Osteocyte (in vitro differentiated cells): ENCODE measurements at places on chromosomes 2 and 18. TPM values are rescaled to one million over a fixed set of nuclear protein-coding genes. Genes with fewer than 3 reads are reported as not detected.

DNA sequence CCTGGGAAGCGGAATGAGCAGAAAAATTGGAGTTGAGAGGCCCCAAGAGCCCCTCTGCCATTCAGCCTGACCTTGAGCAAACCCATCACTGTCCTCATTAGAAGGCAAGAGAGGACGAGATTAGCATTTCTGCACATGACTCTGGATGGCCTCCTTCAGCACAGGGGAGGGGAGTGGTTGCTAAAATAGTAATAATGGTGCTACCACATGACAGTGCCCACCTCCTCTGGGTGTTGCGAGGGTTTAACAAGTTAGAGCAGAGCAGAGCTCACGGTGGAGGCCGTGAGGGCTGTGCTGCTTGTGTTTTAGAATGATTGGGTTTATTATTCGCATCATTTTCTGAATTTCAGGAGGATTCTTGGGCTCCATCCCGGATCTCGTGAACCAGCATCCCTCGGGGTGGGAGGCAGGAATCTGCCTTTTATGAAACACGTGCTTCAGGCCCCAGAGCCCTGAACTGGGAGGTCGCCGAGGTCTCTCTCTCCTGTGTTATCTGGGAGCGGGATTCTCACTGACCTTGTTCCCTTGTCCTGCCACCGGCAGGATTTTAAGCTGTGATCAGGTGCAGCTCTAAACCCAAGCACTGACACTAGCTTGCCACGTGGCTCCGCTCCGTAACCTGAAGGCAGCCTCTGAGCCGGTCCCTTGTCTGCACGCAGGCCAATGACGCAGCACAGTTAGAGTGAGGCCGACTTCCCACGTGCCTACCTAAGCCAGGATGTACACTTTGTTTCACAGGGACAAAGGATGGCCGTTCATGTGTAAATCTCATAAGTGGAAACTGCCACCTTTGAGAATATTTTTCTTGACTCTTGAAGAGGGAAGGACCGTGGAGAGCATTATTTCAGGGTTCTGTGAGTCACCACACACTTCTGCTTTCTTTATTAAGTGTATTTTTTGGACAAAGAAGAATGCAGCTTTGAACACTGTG, 142.3 kb downstream of the ACOXL start:
- no peak for DNase-seq

DNA sequence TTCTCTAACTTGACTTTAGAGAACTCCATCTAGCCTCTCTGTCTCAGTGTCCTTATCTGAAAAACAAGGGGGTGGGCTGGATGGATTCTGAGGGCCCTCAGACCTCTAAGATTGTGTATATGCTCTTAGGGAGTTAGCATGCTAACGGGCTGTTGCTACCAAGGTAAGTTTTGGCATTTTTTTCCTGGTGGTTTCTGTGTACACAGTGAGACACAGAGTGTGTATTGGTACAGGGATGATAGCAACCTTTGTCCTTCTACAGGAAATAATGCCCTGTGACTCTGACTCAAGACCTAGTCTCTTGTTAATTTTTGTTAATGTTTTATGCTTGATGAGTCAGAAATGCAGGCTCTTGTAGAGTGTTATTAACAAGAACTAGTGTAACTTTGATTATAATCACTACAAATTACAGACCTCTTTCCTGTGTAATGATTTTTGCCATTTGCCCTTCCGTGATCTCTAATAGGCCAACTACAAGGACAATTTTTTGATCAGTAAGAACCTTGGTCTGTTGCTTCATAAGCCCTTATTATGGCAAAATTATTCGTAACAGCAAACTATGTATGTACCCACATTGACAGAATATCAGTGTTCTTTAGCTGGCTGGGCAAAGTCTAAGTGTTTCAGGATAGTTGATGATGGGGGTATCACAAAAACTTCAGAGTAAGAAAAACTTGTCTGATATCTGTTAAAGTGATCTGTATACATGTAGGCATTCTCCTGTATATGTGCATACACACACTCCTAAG, 89.7 kb downstream of the SPTBN1 start:
- no peak for DNase-seq

DNA sequence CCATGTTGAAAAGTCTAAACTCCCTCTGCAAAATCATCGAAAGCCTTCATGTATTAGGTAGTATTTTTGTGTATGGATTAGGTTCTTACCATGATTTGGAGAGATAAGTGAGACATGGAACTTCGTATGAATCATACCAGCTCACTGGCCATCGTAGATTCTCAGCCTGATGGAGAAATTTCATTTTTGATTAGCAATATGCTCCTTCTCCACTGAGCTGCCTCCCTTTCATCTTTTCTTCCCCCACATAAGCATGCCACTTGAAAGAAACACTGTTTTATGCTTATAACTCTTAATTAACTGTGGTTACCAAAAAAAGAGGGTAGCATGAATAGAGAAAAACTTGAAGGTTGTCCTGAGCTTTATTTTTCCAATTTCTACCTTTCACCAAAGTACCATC, 111.9 kb downstream of the NCK2 start:
- DNase-seq = no peak

- no peak for DNase-seq
These were observed 32.2 kb upstream of the TRIB2 start for GRCh38 chr2:12684471-12684936.

DNA sequence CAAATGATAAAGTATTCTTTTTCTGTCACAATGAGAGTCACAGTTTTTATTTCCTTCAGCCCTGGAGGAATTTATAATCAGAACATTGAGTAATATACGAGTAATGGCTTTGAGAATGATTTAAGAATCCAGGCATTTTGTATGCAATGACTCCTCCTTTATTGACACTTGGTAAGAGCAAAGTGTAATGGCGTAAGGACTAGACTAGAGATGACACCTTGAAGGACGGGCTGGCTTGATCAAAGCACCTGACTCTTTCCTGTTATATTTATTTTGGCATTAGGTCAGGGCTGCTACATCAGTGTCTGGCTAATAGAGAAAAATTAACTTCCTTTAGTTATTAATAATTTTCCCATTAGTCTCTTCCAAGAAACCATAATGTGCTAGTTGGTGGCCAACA, 482.4 kb upstream of the GCFC2 start:
- no peak for DNase-seq

DNA sequence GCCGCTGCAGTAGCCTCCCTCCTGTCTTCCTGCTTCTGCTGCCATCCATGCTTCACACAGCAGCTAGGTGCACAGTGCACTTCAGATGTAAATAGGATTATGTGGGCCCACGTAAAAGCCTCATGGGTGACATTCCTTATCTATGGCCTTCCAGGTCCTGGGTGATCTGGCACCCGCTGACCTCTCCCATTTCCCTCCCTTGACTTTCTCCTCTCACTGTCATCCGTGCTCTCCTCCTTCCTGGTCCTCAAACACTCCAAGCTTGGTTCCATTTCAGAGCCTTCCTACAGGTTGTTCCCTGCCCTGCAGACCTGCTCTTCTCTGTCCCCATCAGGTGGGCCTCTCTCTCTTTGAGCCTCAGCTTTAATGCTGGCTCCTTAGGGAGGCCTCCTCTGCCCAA, 4.0 kb upstream of the SMYD5 start:
- DNase-seq = no peak

DNA sequence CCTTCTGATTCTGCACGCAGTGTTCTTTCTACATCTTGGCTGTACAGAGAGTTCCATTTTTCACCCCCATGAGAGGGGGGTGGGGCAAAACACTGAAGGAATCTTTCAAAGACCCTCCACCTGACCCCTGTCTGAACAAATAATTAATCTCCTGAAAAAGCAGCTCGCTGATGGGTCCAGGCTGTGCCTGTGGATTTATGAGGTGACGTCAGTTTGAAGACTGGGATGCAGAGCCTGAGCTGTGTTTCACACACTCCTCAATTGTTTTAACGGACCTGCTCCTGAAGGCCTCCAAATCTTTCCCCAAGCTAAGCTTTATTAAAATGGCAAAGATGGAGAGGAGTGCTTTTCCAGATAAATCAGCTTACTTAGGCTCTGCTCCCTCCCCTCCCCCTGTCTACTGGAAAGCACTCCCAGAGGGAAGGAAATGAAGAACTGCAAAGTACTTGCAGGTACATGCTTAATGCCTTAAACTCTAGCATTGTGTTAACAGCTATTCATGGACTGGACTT, 390.2 kb upstream of the TNP1 start:
- no peak for DNase-seq

GRCh38 chr2:146228466-146229058, 1616.3 kb upstream of the ACVR2A start:
- no peak for DNase-seq

DNA sequence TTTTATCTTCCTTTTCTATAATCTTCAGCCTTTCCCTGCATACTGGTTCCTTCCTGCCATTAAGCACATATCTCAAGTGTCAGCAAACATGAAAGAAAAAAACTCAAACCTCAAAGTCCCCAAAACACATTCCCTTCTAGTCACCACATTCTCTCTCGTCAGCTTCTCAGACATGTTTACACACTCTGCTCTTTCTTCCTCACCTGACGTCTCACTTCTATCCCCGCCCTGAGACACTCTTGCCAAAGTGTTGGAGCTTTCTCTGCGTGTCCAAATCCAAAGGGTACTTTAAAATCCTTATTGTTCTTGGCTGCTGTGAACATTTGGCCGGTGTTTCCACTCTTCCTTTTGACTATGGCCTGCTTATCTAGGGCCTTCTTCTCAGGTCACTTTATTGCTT, 47.9 kb downstream of the SOX11 start:
- no peak for DNase-seq

GRCh38 chr18:4078246-4078645, 376.9 kb downstream of the DLGAP1 start:
- DNase-seq = no peak

GRCh38 chr2:177332026-177332991, 60.3 kb upstream of the AGPS start:
- DNase-seq = no peak

DNA sequence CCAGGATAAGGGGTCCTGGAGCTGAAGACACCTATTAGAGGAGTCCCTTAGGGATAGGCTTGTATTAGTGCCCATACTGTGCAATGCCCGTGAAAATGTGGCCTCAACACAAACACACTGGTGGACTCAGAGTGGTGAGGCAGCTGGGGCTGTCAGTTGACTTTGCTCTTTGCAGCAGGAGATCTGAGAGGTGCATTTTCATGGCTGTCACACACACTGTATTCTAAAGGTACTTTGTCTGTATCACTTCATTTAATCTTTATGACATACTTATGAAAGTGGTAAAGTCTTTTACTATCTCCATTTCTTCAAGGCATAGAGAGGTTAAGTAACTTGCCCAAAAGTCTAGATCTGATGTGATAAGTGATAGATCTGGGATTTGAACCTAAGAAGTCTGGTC, 55.1 kb upstream of the GCFC2 start:
- DNase-seq = no peak

DNA sequence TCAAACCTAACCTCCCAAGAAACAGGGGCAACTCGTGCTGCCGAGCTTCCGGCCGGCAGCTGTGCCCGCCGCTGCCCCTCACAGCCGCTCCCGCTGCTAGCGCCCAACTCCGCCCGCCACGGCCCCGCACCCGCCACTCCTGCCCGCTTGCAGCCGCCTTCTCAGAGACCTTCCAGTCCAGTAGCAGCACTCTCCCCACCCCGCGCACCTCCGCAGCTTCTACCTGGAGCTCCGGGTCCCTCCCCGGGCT, 722 bp upstream of the C2orf15 start:
- DNase-seq = no peak

- peak; percentile 87 for DNase-seq
These were observed 60.3 kb downstream of the MEX3C start for GRCh38 chr18:51137026-51137729.

DNA sequence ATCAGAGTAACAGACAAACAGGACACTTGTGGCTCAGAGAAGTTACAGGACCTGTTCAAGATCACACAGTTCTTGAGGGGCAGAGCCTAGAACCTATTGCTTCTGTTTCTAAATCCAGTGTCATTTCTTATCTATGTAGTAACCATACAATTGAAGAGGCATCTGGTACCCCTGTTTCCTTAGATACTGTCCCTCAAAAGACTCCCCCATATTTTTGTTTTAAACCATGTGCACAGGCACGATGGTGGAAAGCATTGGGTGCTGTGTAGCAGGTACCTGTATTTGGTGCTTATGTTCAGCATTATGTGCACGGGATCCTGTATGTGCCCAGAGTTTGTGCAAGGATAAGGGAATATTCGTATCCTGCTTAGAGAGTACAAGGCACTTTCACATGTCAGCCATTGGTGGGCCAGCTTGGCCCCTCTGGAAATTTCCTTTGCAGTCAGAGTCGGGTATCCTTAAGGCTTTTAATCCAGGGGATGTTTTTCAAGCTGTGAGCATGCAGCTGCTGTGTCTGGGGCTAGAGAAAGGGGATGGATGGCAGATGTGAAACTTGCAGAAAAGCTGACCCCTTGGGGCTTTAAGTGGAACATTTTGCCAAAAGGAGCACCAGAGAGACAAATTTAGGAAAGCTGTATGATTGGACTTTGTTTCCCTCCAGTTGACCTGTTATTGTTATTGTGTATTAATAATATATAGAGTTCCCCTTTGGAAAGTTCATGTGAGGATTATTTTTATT, 2.1 kb downstream of the LBH start:
- DNase-seq = no peak

DNA sequence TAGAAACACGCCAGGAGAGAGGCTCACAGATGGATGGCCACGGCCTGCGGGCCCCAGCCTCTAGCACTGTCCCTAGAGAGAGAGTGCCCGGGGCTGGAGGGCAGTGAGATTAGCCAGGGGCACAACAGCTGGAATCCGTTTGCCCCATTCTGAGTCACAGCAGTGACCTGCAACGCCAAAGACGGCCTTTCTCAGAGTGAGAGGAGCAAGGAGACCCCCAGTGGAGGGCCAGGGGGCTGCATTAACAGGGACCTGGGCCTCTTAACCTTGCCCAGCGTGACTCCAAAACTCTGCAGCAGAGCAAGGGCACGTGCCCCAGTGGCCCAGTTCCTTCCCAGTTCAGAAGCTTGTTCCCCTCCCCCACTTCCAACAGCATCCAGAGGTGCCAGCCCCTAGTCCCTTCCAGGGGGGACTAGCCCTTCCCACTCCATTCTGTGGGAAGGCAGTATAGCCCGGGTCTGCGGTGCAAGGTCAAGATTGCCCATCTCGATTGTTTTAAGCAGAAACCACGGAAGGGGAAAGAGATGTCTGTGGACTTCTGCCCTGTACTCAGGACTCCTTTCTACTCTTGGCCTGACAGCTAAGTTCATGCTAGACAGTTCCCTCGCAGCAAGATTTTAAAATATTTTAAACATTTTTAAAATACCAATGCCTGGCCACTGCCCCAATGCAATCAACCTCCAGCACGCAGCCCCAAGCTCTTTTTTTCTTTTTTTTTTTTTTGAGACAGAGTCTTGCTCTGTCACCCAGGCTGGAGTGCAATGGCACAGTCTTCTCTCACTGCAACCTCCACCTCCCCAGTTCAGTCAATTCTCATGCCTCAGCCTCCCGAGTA, 50.9 kb upstream of the BIN1 start:
- DNase-seq = peak; percentile 84

CDH2 gene
- total RNA-seq = 83.8 and 87.2 TPM in 2 replicates

FAM110C gene
- total RNA-seq = not detected in 2 replicates

ELOA2 gene
- total RNA-seq = not detected in 2 replicates

GREB1 gene
- total RNA-seq = 0.54 and 0.55 TPM in 2 replicates

NEURL3 gene
- not detected in 2 replicates for total RNA-seq

PIKFYVE gene
- total RNA-seq = 37.1 and 38.8 TPM in 2 replicates

BUB1 gene
- total RNA-seq = 6.4 and 7.3 TPM in 2 replicates
